ENCODE measurements at places on chromosomes 2 and 18.

GRCh38 chr18:30376515-30376914, 666.0 kb downstream of the DSC3 start:
- DNase-seq = no peak

DNA sequence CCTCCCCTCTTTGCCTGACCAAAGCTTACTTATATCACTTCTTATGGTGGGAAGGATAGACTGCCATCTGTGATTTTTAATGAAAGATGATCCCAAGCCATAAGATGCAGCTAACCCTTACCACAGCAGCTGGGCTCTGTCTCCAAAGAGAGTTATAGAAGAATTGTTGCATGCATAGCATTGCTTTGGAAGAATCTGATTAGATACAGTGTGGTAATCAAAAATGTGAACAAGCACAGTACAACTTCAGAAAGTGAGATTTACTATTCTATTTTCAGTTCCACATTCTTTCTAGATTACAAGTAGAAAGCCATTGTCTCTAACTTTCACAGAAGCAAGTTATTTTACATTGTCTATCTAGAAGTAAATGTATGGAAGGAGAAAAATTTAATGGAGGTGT, 129.0 kb upstream of the ACVR2A start:
- DNase-seq = no peak

DNA sequence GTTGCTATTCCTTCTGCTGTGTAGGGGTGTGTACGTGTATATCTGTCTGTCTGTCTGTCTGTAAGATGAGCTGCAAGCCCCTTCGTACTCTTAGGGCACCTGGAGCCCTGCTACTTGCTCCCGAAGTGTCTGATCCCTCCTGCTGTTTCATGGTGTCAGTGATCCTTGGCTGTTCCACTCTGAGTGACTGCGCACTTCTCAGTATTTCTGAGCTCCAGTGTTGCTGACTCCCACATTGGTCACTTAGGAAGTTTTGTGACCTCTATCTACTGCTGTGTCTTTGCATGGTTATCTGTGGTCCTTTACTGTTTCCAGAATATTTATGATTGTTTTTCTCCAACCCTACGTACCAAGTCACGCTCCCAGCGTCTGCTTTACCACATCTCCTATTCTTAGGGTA, 16.2 kb downstream of the SEMA4F start:
- no peak for DNase-seq

- peak; percentile 67 for DNase-seq
These were observed 6.5 kb downstream of the PTMA start for GRCh38 chr2:231714639-231715498.

DNA sequence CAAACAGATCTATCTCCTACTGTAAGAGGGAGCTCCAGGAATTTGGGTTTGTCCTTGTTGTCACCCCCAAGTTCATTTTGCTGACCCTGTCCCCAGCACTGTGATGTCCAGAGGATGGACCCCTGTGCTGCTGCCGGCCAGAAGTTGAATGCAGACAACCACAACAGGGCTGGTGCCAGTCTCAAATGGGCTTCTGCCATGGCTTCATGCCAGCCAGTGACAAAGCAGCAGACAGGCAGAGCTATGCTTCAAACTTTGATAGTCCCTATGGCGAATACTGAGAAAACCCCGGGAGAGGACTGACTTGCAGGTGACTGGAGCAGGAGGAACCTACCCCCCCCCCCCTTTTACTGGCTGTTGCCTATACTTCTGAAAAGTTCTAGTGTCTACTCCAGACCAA, 3.2 kb downstream of the SMAD7 start:
- DNase-seq = no peak

GRCh38 chr2:223779877-223780276, 57.5 kb downstream of the AP1S3 start:
- no peak for DNase-seq

DNA sequence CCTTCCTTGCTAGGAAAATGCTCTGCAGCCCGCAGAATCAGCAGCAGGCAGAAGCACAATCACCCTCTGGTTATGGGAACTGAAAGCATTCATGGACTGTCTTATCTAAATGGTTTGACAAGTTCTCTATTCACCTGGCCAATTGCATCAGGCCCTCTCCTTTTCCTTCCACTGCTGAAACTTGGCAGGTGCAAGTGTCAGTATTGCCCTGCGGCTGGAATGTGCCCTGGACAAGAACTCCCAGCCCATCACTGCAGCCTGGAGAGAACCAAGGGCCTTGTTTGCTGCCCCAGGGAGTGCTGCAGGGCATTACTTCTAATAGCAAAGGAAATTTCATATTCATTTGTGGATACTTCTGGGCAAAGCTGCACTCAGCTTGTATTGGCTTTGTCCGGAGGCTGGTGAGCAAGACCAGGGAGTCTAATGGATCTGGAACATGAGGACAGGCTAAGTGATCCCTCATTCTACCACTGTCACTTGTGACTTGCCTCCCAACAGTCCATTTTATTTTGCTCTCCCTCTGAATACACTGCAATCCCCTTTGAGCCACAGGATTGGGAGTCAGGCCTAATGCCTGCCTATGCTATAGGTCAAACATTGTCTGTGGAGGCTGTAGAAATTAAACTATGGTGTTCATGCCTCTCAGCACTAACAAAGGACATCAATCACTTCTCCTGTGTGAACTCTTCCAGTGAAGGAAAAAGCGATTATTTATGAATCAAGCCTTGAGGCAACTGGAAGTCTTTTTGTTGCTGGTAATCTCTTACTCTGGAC, 116.9 kb downstream of the LYPD6B start:
- DNase-seq = no peak

DNA sequence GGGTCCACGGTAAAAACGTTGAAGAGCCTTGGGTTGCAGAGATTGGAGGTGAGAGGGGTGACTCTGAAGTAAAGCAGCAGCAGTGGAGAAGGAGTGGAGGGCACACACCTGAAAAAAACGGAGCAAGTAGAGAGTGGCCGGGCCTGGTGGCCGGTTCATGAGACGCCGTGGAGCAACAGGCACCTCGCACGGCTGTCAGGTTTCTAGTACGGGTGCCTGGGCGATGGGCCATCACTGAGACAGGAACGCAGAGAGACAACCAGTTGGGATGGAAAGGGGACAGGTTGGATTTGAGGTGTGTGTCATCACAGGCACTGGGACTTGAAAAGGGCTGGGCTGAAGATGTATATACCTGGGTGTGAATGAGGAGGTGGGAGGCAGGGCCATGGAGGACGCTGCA, 104.2 kb downstream of the MTCL1 start:
- DNase-seq = no peak

DNA sequence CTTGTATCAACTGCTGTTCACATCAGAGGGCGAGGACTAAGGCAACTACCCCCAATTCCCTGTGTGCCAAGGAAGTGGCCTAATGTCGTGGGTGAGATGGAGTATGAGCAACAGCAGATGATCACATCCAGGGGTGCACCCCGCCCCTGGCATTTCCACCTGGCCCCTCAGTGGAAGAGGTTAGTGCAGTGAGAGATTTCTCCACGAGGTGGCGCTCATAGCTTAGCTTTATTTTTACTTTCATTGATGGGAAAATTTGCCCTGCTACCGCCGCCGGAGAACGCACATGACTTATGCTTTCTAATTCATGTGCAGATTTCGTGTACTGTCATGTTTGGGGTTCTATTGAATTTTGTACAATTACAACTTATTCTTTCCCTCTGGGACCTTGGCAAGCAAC, 470.6 kb upstream of the MEX3C start:
- DNase-seq = no peak

DNA sequence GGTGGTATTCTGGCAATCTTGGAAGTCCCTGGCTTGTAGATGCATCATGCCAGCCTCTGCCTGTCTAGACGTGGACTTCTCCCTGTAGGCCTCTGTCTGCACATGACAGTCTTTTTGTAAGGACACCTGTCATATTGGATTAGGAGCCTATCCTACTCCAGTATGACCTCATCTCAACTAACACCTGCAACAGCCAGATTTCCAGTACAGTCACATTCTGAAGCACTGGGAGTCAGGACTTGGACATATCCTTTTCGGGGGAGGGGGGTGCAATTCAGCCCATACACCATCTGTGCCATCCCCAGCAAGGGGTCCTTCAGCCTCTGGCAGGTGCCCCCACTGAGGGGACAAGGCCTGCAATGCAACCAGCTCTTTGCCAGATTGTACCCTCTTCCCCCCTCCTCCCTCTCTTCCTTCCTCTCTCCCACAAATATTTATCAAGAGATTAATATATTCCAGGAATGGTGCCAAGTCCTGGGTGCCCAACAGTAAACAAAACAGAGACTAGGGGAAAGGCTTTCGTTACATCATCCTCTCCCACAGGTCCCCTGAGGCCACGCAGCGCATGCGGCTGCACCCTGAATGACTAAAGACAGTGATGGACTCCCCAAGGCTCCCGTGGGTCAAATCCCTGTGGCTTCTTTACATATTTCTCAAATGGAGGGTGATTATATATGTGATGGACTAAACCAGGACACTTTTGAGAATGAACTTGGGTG, 20.5 kb upstream of the MYCN start:
- no peak for DNase-seq

DNA sequence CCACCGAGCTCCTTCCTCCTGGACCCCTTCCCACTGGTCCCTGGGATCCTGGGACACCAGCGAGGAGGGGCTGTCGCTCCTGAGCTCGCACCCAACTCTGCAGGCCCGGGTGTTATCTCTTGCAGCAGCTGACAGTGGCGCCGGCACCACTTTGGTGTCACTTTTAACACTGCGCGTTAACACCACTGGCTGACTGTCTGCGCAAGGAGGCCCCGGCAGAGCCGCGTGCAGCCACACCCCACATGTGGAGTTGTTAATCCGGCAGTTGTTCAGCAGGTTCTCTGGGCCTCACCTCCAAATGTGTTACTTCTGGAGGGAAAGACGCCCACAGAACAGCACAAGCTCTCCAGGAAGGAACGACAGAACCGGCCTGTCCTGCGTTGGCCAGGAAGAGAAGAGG, 155.0 kb upstream of the GLI2 start:
- no peak for DNase-seq

DNA sequence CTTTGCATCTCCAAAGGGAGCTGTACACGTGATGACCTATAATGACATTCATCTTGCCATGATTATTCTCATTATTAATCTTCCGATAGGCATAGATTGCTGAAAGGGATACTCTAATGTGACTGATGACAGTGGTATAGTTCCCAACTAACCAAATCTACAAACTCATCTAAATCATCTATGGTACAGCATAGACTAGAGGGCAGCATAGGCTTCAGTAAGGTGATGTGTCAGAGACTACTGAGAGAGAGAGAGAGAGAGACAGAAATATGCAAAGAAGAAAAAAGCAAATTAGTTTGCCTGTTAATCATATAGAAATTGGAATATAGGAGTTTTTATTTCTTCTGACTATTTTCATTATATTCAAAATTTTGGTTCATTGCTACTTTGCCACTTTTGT, 89.3 kb downstream of the CSRNP3 start:
- no peak for DNase-seq

GRCh38 chr2:16470936-16471490, 194.6 kb downstream of the CYRIA start:
- DNase-seq = no peak

DNA sequence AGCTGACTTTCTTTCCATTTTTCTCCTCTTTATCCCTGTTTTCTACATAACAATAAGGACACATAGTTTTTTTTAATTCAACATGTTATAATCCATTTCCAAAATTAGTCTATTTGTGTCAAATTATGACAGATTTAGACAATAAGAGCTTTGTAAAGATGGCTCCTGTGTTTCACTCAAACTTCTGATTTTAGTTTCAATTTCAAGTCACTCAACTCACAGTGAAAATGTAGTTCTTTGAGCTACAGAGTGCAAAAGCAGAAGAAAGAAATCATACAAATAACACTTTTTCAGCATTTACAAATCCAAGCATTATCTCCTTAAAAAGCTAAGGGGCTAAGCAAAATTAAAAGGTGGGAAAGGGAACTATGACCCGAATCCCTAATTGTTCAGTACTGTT, 340.7 kb upstream of the TRIB2 start:
- DNase-seq = no peak

- DNase-seq = no peak
These were observed 68.4 kb downstream of the UGGT1 start for GRCh38 chr2:128159437-128159836.

DNA sequence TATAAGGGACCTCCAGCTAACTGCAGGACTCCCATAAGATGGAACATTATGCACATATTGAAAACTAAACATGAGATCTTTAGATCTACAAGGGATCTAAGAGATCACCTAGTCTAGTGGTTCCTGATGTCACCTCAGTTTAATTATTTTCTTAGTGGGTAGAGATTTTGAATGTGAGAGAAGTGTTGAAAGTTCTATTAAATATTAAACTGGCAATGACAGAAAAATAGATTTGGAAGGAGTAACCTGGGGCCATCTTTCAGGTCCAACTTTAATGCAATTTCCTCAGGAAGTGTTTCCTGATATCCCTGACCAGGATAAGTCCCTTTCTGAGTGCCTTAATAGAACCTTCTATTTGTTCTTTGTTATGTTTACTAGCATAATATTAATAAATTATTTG, 29.1 kb upstream of the CPS1 start:
- DNase-seq = no peak

- no peak for DNase-seq
These were observed 6.7 kb downstream of the PASK start for GRCh38 chr2:241142593-241142992.

GRCh38 chr2:146837857-146838256, 1007.0 kb upstream of the ACVR2A start:
- DNase-seq = no peak

DNA sequence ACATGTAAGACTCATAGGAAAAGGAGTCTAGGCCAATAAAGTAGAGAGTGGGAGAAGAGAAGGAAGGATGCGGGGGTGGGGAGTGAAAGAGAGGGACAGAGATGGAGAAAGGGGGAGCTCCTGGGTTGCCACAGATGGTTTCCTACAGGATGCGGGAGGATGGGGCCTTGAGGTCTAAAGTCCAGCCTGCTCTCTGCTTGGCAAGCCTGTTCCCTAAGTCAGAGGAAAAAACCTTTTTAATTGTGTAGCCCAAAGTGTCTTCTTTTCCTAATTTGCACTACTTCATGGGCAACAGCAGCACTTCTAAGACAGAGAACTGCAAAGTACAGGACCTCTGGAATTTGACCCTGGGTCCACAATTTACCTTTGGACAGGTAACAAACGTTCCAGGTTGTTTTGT, 1.4 kb upstream of the FAM110C start:
- DNase-seq = no peak

GRCh38 chr2:237300739-237301138, 113.2 kb downstream of the COL6A3 start:
- DNase-seq = no peak
